ENCODE measurements at places on chromosomes 12 and 14.

GRCh38 chr12:43198608-43199007 lies 353.4 kb downstream of the ADAMTS20 start:
- DNase-seq, result no peak

DNA sequence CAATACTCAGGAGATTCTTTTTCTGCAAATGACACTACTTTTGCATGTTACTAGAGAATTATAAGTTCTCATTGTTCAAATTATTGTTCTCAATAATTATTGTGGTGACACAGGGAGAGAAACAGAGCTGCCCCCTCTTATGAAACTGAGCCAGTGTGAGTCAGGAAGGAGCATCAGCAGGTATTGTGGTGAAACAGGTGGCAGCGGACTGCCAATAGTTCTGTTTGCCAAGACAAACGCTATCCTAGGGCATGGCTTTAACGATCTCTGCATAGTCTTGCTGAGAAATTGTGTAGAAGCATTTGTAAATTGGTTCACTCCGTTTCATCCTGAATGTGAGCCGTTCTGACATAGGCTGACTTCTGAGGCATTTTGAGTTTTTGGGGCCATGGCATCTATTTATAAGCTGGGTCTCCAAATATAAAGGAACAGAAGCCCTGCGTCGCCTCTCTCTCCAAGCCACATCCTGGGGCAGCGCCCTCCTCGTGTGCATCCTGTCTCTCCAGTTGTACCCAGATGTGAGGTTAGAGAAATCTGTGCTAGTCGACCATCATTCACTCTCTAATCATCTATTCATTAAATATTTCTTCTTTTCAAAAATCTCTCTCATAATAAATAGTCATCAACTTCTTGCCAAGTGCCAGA lies 15.8 kb upstream of the PPP4R4 start:
- peak; percentile 38 for DNase-seq

- DNase-seq, result no peak
Observed at GRCh38 chr12:68514807-68515411, 95.8 kb upstream of the RAP1B start.

DNA sequence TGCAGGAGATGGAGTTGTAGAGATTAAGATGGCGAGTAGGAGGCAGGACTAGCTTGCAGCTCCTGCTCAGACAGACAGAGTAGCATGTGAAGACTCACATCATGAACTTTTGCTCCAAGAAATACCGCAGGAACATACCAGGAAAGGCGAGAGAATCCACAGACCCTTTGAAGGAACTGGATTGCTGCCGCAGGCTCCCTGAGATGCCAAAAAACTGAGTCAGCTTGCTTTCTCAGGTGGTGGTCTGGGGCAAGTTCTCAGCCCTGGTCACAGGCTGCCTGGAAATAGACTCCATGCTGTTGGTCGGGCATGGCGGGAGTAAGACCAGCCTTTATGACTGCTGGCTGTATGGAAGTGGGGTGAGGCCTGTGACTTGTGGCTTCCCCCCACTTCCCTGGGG lies 163.6 kb upstream of the NAV3 start:
- DNase-seq, result no peak

DNA sequence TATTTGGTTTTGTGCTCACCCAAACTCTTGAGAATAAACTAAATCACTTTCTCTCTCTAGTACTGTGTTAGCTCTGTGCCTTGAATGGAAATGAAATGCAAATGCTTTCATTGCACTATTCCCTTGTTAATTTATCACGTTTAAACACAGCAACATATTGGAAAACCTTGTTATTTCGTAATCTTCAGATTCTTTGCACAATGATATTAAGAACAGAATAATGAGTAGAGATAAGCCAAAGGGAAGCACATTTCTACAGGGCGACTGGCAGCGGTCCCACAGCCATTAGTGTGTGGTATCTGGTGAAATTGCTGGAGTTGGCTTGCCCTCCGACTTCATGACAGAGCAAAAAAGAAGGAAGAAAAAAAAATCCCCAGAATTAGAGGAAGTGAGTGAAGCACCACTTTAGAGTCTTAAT lies 166.1 kb upstream of the E2F7 start:
- DNase-seq, result no peak

GRCh38 chr14:66119606-66120231 lies 366.5 kb upstream of the CCDC196 start:
- DNase-seq, result no peak

Measured in T47D (cell line).